ENCODE measurements at places on chromosomes 3 and 15. TPM values are rescaled to one million over a fixed set of nuclear protein-coding genes. Genes with fewer than 3 reads are reported as not detected.

The HCLS1 gene
- total RNA-seq, result not detected

The NOX5 gene
- 1.8 TPM for total RNA-seq

The DGKG gene
- total RNA-seq, result 2.5 TPM

The RHCG gene
- total RNA-seq, result 0.16 TPM

The CHL1 gene
- 16.2 TPM for total RNA-seq

The IL17RB gene
- under 0.01 TPM for total RNA-seq

The POPDC2 gene
- total RNA-seq, result 0.26 TPM

The SLC28A1 gene
- not detected for total RNA-seq

The USF3 gene
- 4.4 TPM for total RNA-seq

The ESYT3 gene
- total RNA-seq, result 0.16 TPM

The DUOX1 gene
- total RNA-seq, result under 0.01 TPM

The SCN11A gene
- not detected for total RNA-seq

The LSG1 gene
- 24.0 TPM for total RNA-seq

The GOLGA6B gene
- total RNA-seq, result under 0.01 TPM

The SNX22 gene
- 0.26 TPM for total RNA-seq

The MYLK gene
- 524 TPM for total RNA-seq

The CCR4 gene
- not detected for total RNA-seq

The STXBP5L gene
- not detected for total RNA-seq

The IL5RA gene
- under 0.01 TPM for total RNA-seq

The IL17RE gene
- total RNA-seq, result 0.63 TPM

The WDR6 gene
- total RNA-seq, result 73.6 TPM

The IREB2 gene
- total RNA-seq, result 23.8 TPM

The SYNPR gene
- total RNA-seq, result not detected

The FBN1 gene
- total RNA-seq, result 1,431 TPM

The ARL14 gene
- total RNA-seq, result not detected

The ARPC4 gene
- total RNA-seq, result 168 TPM

The SPINT1 gene
- total RNA-seq, result 0.32 TPM

The UROC1 gene
- not detected for total RNA-seq

The RTP1 gene
- not detected for total RNA-seq

The CDC25A gene
- 0.94 TPM for total RNA-seq

The MKRN2OS gene
- total RNA-seq, result not detected

The PTH1R gene
- total RNA-seq, result 0.77 TPM

The GNL3 gene
- 51.2 TPM for total RNA-seq

The RETNLB gene
- not detected for total RNA-seq

The CLDN16 gene
- total RNA-seq, result not detected

The C3orf85 gene
- total RNA-seq, result not detected

The RBP2 gene
- total RNA-seq, result not detected

The LACTB gene
- 25.1 TPM for total RNA-seq

The ANKUB1 gene
- total RNA-seq, result not detected

The ITIH4 gene
- 1.7 TPM for total RNA-seq

The FBXL22 gene
- total RNA-seq, result 0.16 TPM

The VWA5B2 gene
- not detected for total RNA-seq

The PLA1A gene
- 2.1 TPM for total RNA-seq

The SNAPC5 gene
- total RNA-seq, result 25.1 TPM

The CSK gene
- total RNA-seq, result 25.5 TPM

The GOLGA8A gene
- 13.2 TPM for total RNA-seq

The SIDT1 gene
- not detected for total RNA-seq

The STRA6 gene
- total RNA-seq, result 0.79 TPM
